CD8-positive, alpha-beta memory T cell (primary cell): ENCODE measurements at places on chromosomes 6 and 20. TPM values are rescaled to one million over a fixed set of nuclear protein-coding genes. Genes with fewer than 3 reads are reported as not detected.

DNA sequence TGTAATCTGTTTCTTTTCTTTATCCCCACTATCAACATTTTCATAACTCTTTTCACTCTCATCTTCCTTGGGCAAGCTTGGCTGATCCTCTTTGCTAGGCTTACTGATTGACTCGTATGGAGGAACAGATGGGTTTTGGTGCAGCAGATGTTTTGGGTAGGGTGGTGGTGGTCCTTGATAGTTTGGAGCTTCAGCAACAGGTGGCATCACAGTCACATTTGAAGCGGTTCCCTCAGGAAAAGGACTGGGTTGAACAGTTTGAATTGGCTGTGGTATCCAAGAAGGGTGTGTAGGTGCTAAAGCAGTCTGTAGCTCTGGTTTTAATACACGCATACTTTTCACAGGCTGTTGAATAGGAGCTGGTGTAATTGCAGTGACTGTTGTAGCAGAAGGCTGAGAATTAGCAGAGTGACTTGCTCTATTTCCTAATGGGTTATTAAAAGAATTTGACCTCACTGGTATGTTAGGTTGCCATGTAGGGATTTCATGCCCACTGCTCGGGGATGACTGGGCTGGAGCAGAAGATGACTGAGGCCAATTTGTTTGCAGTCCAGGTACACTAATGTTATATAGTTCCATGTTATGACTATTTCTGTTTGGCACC is 34.5 kb downstream of the LATS1 start:
- H3K4me1 ChIP-seq, result no peaks in the 10 kb centered on the region
- no peak overlapping the region for H3K4me3 ChIP-seq
- no peak for DNase-seq
- H3K27me3 ChIP-seq, result no peaks in the 10 kb centered on the region
- H3K36me3 ChIP-seq, result peaks cover 19% of the 10 kb centered on the region

Gene LTB
- 206 TPM for total RNA-seq

DNA sequence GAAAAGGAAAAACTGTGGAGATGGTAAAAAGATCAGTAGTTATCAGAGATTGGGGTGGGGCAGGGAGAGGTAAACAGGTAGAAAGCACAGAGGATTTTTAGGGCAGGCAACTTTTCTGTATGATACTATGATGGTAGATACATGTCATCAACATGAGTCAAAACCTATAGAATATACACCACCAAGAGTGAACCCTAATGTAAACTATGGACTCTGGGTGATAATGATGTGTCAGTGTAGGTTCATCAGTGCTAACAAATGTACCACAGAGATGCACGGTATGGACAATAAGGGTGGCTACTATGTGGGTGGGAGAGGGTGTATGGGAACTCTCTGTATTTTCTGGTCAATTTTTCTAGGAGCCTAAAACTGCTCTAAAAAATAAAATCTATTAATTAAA is 18.5 kb downstream of the PACSIN1 start:
- peaks cover 28% of the 10 kb centered on the region for H3K4me1 ChIP-seq
- no peaks in the 10 kb centered on the region for H3K36me3 ChIP-seq
- no peaks in the 10 kb centered on the region for H3K27me3 ChIP-seq
- H3K27ac ChIP-seq, result no peak overlapping the region
- H3K4me3 ChIP-seq, result no peak overlapping the region

GRCh38 chr6:14664621-14665315 is 547.2 kb downstream of the CD83 start:
- H3K4me1 ChIP-seq, result peaks cover 45% of the 10 kb centered on the region
- no peak for DNase-seq
- no peaks in the 10 kb centered on the region for H3K36me3 ChIP-seq
- no peak overlapping the region for H3K27ac ChIP-seq
- no peak overlapping the region for H3K4me3 ChIP-seq

Gene IP6K3
- total RNA-seq, result not detected

- DNase-seq, result no peak
- no peak overlapping the region for H3K4me3 ChIP-seq
- H3K27me3 ChIP-seq, result no peaks in the 10 kb centered on the region
- no peaks in the 10 kb centered on the region for H3K36me3 ChIP-seq
- H3K27ac ChIP-seq, result no peak overlapping the region
- no peaks in the 10 kb centered on the region for H3K4me1 ChIP-seq
Measured at GRCh38 chr6:106411056-106411455, 50.5 kb downstream of the CRYBG1 start.

Gene TNXB
- 4.9 TPM for total RNA-seq

Gene CLPSL1
- total RNA-seq, result not detected

Gene CST7
- 131 TPM for total RNA-seq

Gene ELMO2
- 59.5 TPM for total RNA-seq

Gene SIRPB2
- not detected for total RNA-seq

DNA sequence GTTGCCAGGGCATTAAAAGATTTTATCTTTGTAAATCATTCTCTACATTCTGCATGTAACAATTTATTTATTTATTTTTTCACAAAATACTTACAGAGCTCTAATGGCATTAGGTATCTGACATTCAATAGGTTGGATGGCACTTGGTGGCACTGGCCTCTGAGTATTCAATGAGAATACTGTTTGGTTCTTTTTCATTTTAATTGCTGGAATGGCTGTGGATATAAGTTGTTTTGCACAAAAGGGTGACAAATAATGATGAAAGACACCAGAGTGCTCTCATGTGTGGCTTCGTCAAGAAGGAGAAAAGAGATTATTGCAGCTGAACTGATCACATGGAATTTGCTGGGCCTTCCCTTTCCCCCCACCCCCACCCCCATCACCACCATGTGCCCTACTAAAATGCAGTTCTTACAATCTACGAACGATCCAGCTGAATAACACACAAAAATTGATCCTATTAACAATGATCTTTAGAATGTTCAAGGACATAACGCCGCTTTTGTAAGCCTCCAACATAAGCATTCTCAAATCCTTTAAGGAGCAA is 195.2 kb upstream of the POU3F2 start:
- H3K4me1 ChIP-seq, result no peaks in the 10 kb centered on the region
- H3K27ac ChIP-seq, result no peak overlapping the region
- no peaks in the 10 kb centered on the region for H3K27me3 ChIP-seq
- DNase-seq, result no peak
- H3K36me3 ChIP-seq, result no peaks in the 10 kb centered on the region

- no peak overlapping the region for H3K27ac ChIP-seq
- no peaks in the 10 kb centered on the region for H3K36me3 ChIP-seq
- H3K4me3 ChIP-seq, result no peak overlapping the region
Measured at GRCh38 chr6:51929934-51930574, 157.4 kb downstream of the PKHD1 start.

DNA sequence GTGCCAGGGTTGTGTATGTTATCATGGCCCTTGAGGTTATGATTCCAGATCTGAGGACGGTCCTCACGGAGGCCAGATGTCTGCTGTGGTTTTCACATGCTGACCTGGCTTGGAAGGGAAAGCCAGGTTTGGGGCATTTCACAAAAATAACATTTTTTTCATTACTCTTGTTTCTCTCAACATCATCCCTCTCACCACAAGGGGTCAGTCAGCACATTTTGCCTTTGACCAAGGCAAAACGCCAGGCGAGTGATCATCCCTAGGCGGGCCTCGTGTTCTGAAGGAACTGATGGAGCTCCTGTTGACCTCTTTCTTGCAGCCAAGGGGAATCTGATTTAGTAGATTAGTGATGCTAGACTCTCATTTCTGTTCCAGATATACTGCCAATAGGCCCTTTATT is 133.5 kb downstream of the TBC1D7 start:
- DNase-seq, result no peak
- H3K27me3 ChIP-seq, result no peaks in the 10 kb centered on the region
- H3K36me3 ChIP-seq, result no peaks in the 10 kb centered on the region
- no peak overlapping the region for H3K27ac ChIP-seq
- no peak overlapping the region for H3K4me3 ChIP-seq

DNA sequence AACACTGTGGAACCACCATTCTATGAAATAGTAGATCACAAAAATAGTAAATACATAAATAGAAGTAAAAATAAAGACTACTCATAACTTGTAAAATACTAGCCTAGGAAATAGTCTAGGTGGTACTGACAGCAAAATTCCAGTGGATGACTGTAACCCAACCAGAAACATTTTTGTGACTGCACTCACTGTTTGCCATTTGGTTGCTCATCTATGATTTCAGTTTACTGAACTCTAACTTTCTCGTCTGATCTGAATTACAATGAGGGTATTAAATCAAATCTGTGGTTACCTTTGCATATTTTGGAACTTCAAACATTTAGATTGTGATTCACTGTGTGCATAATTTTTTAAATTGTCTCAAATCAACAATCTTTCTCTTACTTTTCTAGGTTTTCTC is 151.1 kb downstream of the KHDC1L start:
- H3K4me1 ChIP-seq, result no peaks in the 10 kb centered on the region
- no peak overlapping the region for H3K4me3 ChIP-seq
- H3K36me3 ChIP-seq, result no peaks in the 10 kb centered on the region
- DNase-seq, result no peak

DNA sequence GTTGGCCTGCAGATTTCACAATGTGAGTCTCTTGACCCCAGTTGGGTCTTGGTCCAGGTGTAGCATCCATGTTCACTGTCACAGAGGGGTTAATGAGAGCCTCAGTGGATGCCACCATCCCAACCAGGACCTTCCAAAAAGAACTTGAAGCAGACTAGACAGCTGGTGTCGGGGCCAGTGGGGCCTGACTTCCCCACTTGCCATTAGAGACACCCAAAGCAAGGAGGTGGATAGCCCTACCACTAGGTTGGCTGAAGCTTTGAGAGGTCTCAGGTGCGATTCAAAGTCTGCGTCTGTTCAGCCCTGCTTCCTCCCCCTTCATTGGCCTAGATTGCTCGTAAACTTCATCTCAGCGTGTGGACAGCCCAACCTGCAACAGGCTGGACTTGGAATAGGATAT is 196.4 kb upstream of the RREB1 start:
- no peak for DNase-seq
- H3K36me3 ChIP-seq, result no peaks in the 10 kb centered on the region
- no peak overlapping the region for H3K27ac ChIP-seq
- H3K4me1 ChIP-seq, result peaks cover 1% of the 10 kb centered on the region

DNA sequence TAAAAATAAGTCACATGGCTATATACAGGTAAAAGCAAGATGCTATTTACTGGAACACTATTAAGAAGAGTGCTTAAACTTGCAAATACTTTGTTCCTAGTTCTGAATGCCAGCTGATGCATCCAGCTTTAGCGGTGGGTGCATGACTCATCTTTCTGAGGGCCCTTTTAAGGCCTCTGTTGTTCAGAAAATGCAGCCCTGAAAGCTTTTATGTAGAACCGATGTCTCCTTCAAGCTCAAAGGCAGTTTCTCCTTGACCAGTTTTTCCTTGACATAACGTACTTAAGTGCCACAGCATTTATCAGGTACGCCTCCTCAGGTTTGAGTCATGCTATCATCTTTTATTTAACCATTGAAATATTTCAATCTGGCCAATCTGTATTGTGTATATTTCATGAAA is 82.8 kb downstream of the MLIP start:
- no peaks in the 10 kb centered on the region for H3K4me1 ChIP-seq
- H3K27ac ChIP-seq, result no peak overlapping the region
- no peaks in the 10 kb centered on the region for H3K36me3 ChIP-seq
- no peak for DNase-seq
- no peak overlapping the region for H3K4me3 ChIP-seq
- no peaks in the 10 kb centered on the region for H3K27me3 ChIP-seq

DNA sequence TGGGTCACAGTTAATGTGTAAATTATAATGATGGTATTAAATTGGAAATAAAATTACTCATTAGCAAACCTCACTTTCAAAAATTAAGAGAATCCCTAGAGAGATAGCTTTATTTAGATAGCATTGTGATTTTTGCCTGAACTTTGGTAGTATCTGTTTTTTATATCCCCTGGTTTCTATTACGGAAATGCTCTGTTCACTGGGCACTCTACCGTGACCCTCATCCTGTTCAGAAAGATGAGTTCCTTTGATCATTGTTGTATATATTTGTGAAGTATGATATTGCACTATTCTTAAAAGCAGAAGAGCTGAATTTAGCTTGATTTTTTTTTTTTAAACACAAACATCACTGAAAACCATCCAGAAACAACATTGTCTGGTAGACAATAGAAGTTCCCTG is 1143.8 kb upstream of the MAP3K7 start:
- no peaks in the 10 kb centered on the region for H3K36me3 ChIP-seq
- no peak overlapping the region for H3K27ac ChIP-seq
- no peak overlapping the region for H3K4me3 ChIP-seq
- no peaks in the 10 kb centered on the region for H3K4me1 ChIP-seq

GRCh38 chr6:27250277-27251111 is 3.0 kb downstream of the PRSS16 start:
- H3K4me3 ChIP-seq, result peak overlapping the region; percentile 68
- H3K27me3 ChIP-seq, result peaks cover 31% of the 10 kb centered on the region
- peaks cover 12% of the 10 kb centered on the region for H3K4me1 ChIP-seq
- peak; percentile 11 for DNase-seq

DNA sequence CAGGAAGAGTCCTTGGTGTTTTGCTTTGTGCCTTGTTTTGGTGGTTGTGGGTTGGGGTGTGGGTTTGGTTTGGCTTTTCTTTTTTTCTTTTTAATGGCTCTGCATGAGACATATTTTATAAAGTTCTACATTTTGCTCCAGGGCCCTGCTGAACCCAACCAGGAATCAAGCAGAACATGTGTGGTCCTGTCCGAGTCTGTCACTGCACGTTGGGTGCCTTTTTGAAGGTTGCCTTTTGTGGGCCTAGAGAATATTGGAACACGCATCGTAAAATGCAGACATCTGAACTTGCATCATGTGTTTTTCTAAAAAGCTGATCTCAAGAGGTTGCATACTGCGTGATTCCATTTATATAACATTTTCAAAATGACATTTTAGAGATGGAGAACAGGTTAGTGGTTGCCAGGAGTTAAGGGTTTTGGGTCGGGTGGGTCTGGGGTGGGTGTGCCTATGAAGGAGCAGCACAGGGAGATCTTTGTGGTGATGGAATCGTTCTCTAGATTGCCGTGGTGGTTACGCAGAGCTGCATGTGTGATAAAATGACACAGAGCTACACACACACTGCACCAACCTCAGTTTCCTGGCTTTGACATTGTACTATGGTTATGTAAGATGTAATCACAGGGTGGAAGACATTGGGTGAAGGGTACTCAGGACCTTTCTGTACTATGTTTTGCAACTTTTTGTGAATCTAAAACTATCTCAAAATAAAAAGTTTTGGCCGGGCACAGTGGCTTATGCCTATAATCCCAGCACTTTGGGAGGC is 80.2 kb downstream of the EYA2 start:
- no peaks in the 10 kb centered on the region for H3K4me1 ChIP-seq
- no peak overlapping the region for H3K27ac ChIP-seq
- DNase-seq, result no peak
- no peaks in the 10 kb centered on the region for H3K36me3 ChIP-seq
- H3K27me3 ChIP-seq, result peaks cover 4% of the 10 kb centered on the region
- no peak overlapping the region for H3K4me3 ChIP-seq

Gene ERMARD
- total RNA-seq, result 26.2 TPM

DNA sequence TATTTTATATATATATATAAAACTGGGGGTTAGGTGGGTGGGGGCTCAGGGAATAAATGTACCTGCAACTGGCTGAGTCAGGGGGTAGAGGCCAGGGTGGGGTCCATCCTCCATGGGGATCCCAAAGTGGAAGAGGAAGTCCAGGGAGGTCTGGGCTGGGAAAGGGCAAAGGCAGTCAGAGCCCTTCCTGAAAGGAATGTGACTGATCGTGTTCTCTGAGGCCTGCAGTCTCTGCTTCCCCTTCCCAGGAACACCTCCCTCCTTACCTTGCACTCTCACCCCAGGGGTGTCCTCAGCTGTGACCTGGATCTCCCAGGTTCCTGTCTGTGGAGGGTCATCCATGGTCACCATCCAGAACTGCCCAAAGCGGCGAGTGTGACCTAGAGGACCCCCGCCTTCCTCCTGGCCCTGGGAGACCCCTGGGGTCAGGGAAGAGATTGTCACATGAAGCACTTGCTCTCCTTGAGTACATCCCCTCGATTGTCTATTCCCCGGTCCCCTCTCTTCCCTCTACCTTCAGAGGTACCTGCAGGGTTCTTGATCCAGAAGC is 4.7 kb downstream of the SAPCD1 start:
- no peaks in the 10 kb centered on the region for H3K27me3 ChIP-seq
- no peak overlapping the region for H3K4me3 ChIP-seq
- no peaks in the 10 kb centered on the region for H3K36me3 ChIP-seq
- no peak overlapping the region for H3K27ac ChIP-seq
- peaks cover 20% of the 10 kb centered on the region for H3K4me1 ChIP-seq
- no peak for DNase-seq
